ENCODE measurements at places on chromosomes 5 and 9. TPM values are rescaled to one million over a fixed set of nuclear protein-coding genes. Genes with fewer than 3 reads are reported as not detected.

Gene RECK
- 13.3 TPM for total RNA-seq

Gene LCN9
- total RNA-seq = not detected

Gene PRDM9
- total RNA-seq = not detected

Gene MED22
- 20.4 TPM for total RNA-seq

Gene IL17B
- total RNA-seq = 1.1 TPM

Gene DMRT3
- total RNA-seq = not detected

Gene SUSD3
- not detected for total RNA-seq

Gene IQGAP2
- total RNA-seq = 60.4 TPM

Gene SVEP1
- 0.22 TPM for total RNA-seq

Gene PNPLA7
- 1.5 TPM for total RNA-seq
